ENCODE measurements at places on chromosomes 7 and 10.

DNA sequence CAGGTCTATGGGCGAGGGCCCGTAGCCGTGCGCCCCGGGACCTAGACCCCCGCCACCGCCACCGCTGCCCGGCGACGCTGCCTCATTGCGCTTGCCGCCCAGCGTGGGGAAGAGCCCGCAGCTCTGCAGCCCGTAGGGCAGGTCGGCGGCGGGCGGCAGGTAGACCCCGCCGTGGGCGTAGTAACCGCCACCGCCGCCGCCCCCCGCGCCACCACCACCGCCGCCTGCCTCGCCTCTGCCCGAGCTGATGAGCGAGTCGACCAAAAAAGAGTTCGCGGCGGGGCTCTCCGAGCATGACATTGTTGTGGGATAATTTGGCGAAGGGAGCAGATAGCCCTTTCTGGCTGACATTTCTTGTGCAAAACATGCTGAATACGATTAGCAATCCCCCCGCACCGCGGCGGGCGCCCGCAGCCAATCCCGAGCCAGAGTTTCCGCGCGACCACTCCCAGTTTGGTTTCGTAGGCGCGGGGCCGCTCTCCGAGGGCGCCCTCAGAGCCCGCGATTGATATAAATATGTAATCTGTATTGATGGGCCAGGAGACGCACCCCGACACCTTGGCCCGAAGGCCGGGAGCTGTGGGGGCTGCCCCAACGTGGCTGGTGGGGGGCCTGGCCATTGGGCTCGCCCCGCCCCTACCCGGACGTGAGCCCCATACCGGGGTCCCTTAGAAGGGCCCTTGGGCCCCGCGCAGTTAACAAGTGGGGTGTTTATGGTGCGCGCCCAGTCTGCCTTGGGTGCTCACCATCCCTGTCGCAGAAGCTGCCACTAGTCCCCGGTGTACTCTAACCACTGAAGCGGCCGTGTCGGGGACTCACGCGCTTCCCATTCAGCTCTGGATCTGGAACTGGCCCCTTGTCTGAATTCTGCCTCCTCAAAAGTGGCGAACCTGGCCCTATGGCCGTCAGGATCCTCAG, at the start of gene HOXA10:
HOXA10 (minus strand) TSS at position 365 of the 918 bp plus-strand sequence; CDS start at position 351, 14 bp downstream.
- no peak for DNase-seq

- no peak for DNase-seq
These were observed 29.3 kb downstream of the SLC39A12 start for GRCh38 chr10:17980846-17981565.

- no peak for DNase-seq
These were observed 23.9 kb upstream of the AGFG2 start for GRCh38 chr7:100515072-100515532.

DNA sequence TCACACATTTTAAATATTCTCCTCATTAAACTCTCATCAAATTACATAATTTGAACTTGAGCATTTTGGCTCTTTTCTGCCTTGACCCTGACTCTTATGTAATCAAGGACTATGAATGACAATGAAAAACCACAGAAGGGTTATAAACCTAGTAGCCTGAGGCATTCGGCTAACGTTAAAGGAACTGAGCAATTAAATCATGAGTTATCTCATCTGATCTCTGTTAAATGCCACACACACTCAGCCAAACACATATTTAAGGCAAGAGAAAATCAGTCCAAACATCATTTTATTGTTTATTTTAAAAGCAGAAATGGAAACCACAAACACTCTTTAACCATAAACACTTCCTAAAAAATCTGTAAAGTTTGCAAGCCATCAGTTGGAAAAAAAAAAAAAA, 204.3 kb downstream of the DGKI start:
- DNase-seq, result no peak

- DNase-seq, result no peak
These were observed 6.5 kb downstream of the BAIAP2L1 start for GRCh38 chr7:98394377-98394836.
